ENCODE measurements at places on chromosomes 5 and 9.

DNA sequence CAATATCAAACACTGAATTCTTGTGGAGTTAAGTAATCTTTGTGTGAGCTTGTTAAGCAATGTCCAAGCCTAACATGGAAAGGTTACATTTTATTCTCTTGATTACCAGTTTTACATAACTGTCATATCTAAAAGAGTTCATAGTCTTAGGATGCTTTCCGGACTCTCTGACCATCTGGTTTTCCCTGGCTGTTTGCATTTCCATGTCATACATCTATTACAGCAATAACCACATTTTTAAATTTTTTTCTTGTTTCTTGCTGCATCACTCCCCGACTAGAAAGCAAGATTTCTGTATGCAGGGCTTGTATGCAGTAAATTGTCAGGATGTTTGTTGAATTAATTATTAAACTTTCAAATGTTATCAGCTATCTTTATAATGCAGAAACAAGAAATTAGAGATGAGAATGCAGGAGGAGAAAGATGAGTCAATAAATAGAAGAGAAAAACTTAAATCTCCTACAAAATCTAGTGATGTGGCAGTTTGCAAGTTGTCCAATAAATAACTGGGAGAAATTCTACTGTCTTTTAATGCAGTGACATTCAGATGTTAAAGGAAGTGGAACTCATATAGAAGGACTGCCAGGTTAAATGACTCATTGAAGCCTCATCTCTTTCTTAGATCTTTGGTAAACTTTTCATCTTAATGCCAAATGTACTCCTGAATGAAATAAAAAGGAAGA lies 179.6 kb upstream of the SGCD start:
- no peak for DNase-seq

GRCh38 chr5:38347896-38348295 lies 89.5 kb downstream of the EGFLAM start:
- DNase-seq: no peak

DNA sequence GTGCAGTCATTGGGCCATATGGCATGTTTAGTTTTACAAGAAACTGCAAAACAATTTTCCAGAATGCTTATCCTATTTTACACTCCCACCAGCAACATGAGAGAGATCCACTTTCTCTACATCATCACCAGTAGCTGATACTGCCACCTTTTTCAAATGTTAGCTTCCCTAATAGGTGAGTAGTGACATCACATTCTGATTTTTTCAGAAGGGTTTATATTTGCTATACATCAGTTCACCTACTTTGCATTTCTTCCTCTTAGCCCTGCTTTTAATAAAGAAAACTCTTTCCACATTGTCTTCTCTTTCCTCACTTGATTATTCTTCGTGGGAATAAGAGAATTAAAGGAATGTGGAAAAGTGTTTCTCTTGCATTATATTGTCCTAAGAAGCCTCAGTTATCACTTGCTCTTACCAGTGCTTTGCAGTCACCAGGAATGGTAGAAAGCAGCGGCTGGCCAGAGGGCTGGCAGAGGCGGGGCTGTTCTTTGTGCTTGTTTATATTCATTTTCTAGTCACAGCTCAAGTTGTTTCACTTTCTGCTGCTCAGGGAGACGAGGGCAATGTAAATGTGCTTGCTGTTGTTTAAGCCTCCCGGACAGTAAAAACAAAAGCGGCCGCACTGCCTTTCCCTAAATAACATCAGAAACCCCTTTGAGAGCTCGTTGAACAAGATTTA lies 164.8 kb downstream of the HSD17B3 start:
- peak; percentile 80 for DNase-seq

DNA sequence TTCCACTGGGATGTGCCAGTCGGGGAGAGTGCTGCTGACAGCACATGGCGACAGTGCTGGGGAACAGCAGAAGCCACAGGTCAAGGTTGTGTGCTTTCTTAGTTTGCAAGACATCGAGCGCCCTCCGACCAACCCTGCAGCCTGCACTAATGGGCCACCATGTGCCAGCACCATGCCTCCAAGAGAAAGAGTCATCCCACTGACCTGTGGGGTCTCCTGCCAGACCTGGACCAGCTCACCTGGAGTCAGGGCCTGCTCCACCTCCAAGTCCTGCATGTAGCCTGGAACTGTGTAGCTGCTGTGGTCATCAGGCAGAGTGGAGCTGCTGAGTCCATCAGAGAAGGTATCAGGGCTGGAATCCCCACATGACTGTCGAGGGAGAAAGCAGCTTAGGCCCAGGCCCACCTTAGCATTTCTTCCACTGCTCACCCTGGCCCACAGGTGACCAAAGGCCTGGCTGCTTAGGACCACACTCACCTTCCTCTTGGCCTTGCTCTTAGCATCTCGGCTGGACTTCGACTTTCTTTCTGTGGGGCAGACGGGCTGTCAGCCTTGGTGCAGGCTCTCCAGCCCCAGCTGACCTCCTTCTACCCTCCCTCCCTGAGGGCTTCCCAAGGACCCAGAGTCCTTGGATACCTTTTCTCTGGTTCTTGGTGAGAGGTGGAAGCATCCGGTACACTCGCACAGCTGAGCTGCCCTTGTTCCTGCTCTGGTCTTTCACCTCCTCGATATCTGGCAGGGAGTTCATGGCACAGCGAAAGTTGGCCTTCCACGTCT lies 4.1 kb downstream of the IRF1 start:
- no peak for DNase-seq

GRCh38 chr5:54655761-54656160 lies 138.2 kb downstream of the SNX18 start:
- no peak for DNase-seq

DNA sequence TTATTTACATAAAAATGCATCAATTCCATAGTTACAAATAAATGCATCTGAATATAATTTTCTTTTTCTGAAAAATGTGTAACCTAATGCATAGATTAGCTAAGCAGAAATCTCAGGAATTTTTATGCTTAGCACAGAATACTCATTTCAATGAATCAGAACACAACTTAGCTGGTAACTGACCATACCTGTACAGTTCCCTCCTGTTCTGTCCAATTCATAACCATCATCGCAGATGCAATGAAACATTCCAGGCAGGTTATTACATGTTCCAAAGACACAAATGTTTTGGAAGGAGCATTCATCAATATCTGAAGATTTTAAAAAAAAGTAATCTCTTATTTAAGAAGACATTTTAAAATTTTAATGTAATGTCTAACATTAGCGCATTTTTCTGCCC lies 219.4 kb downstream of the FBN2 start:
- no peak for DNase-seq
